Putamen (tissue), 1 donor: ENCODE measurements at places on chromosomes 16 and 17.

DNA sequence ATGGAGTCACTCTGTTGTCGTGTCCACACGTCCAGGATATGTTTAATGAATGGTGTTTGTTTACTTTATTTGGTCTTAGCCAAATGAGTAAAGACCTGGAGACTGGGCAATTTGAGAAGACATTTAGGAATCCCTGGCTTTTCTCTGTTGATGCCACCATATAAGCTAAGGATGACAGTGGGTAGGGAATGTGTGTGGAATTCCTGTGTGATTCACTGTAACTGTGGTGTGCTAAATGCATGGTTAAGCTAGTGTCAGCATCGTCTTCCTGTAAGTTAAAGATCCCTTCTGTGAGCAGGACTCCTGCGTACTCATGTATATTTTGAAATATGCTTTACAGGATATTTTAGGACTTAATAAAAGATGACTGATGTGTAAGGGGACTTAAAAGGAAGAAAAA, 26.4 kb downstream of the GOSR1 start:
- DNase-seq, result no peak

DNA sequence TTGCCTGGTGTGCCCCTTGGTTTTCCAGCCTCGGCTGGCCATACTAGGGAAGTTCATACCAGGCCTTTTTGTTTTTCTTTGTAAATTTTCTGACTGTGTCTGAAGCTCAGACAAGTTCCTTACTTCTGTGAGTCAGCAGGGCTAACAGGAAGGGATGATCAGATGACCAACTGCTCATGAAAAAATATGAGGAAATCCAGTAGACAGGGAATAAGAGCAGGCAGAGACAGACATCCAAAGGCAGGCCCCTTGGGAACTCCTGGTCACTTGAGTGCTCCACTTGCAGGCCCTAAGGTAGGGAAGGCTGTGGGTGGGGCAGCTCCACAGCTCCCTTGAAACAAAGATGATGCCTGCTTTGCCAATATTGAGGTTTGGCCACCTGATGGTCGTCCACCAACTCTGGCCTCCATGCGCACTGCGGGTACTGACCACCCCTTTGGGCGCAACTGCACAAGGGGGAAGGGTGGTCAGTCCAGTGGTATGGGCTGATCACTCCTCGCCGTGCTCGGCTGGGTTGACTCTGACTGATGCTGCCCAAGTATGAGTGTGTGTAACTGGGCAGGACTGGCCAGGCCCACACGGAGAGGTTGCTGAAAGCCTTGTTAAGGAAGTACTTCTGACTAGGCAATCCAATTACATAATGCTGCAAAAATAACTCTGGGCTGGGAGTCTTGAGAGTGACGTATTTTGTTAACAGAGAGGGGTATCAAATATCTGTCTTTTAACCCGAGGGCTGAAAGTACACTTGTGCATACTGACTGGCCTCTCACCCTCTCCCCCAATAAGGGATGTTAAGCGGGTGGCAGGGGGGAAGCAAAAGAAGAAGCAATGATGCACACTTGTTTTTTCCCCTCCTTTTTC, 20.8 kb upstream of the ZFHX3 start:
- no peak for DNase-seq

DNA sequence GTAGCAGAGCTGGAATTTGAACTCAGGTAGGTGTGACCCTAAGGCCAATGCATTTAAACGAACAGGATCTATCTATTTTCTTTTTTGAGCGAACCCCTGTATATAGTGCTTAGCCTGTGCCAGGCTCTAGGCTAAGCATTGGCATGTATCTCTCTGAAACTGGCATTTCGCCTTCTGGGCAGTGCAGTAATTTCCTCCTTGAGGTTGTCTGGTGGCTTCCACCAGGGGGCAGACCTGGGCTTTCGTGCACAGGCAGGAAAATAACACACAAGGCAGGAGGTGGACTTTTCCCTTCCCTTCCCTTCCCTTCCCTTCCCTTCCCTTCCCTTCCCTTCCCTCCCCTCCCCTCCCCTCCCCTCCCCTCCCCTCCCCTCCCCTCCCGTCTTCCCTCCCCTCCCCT, 34.4 kb upstream of the PRKCB start:
- DNase-seq, result peak; percentile 76

DNA sequence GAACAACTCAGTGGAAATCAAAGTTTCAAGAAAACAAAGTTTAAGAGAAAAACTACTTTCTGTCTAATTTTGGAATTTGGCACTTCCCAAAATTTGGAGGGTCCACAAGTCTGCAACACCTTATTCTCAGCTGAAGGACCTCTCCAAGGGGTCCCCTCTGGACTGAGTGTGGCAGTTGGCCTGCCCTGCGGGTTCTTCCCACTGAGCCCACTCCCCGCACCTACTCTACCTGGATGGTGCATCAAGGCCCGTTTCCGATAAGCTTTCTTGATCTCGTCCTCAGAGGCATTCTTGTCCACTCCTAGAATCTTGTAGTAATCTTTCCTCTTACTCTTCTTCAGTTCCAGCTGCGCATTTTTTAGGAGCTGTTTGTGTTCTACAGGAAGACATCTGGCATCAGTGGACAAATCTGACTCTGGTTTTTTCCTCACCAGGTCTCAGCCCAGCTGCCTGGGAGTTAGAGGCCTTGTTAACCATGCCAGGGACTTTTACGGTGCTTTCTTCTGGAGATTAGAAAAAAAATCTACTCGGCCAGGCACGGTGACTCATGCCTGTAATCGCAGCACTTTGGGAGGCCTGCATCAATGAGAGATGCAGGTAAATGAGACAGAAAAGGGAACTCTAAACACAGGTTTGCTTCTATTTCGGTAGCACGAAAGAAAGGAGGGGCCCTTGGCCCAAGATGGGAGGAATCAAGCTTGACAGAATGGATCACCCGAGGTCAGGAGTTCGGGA, 15.6 kb downstream of the CNP start:
- no peak for DNase-seq

- DNase-seq, result no peak
Measured at GRCh38 chr17:63949576-63950250, 17.6 kb upstream of the CD79B start.

DNA sequence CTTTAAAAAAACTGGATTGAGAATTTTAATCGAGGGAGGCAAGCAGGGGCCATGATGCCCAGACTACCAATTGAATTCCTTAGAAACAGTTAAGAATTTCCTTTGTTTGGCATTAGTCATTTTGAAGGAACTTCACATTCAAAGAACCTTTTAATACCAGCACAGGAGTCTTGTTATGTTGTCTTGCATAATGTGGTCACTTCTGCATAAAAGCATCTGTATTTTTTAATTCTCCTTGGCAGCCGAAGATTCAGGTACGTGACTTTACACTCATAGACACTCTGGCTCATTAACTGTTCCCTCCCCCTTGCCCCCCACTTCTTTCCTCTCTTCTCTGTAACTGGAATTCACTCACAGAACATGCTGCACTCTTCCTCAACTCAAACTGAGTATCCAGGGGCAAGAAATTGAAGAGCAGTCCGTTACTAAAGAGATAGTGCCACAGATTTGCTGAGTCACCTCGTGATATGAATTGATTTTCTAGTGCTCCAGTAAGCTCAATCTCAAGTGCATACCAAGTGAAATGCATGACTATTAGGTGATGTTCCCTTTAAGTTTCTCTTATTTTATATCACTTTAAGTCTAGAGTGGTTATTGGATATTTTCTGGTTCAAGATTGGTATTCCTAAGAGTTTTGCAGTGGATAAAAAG, 572.2 kb upstream of the SOX9 start:
- DNase-seq, result no peak

GRCh38 chr17:40828454-40829044, 6.1 kb upstream of the KRT10 start:
- peak; percentile 12 for DNase-seq
